Stimulated activated CD8-positive, alpha-beta memory T cell treated with anti-CD3 and anti-CD28 coated beads, Interleukin-12 subunit alpha, Interleukin-12 subunit beta, amount 100 ng/mL, for 1 hour (primary cell): ENCODE measurements at places on chromosomes 7 and 10.

DNA sequence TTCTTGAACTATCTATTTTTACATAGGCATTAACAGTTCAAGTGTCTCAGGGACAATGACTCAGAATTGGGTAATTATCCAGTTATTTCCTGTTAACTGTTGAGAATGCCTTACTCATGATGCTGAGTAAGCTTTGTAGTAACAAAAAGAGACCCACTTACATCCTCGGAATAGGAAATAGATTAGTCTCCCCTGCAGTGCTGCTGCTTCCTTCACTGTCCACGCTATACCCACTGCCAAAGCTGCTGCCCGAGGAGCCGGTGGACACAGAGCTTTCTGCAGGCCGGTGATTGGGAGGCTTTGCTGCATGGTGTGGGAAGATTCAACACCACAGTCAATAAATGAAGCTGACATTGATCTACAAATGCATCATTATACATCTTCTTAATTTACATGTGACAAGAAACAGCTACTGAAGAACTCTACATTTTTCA is 357.1 kb downstream of the PCLO start:
- no peak for DNase-seq

- no peak for DNase-seq
These were observed 9.3 kb upstream of the PRSS1 start for GRCh38 chr7:142739923-142740492.

GRCh38 chr7:114997487-114998404 is 75.9 kb downstream of the MDFIC start:
- no peak for DNase-seq

GRCh38 chr7:115037128-115037802 is 115.4 kb downstream of the MDFIC start:
- DNase-seq: no peak

DNA sequence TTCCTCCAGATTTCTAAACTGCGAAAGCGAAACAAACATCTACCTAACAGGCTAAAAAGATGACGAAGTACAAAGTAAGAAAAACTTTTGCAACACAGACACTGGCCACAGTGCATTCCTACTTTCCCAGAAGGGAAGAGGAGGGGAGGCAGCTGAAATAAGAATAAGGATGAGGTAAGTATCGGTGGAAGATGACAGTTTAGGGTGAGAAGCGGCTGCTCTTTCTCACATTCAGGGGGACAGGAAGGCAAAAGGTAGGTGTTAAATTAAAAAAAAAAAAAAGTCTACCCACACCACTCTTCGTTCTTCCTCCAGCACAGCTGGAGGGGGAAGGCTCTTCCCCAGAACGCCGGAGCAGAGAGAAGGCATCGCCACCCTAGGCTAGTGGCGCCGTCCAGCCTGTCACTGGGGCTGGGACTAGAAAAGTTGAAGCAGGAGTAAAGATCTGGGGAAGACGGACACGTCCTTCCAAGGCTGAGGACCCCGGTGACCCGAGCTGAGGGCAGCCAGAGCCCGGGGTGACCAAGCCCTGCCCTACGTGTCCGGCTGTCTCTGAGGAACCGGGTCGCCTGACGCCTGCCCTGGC is 846 bp downstream of the DNAJC1 start:
- peak; percentile 15 for DNase-seq

GRCh38 chr7:91320366-91321078 is 56.3 kb downstream of the FZD1 start:
- DNase-seq: no peak

DNA sequence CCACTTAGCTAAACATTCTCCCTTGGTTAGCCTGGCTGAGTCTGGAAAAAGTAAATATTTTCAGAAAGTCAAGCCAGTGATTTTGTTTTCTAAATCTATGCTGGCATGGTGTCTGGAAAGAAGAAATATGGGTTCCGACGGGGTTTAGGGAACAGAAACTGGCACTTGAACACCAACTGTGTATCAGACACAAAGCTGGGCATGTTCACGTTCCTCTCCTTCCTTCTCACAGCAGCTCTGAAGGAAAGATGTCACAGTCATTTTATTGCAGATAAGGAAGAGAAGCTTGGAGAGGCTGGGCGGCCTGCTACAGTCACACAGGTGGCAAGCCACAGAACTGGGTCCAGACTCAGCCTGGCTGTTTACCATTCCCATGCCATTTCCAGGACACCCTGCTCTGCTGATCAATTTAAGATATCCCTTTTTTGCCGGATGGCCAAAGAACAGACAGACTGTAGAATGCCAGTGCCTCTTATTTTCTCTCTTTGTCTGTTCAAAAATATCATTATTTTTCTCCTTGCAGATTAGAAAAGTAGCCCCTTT is 118.8 kb downstream of the HERPUD2 start:
- DNase-seq: no peak

DNA sequence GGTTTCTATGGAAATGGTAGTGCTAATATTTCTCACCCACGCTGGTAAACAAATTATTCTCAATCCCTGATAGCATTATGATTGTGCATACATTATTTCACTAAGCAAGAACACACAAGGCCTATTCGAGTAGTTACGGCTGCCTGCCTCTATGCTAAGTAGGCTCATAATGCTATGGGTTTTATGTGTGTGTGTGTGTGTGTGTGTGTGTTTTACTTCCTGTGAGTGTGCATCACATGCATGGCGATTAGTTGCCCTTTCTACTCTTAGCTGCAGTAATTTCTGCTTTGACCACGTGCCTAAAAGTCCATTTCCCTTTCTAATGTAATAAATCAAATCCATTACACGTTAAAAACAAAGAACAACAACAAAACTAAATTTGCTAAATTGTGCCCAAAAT is 117.0 kb downstream of the CHCHD3 start:
- no peak for DNase-seq

DNA sequence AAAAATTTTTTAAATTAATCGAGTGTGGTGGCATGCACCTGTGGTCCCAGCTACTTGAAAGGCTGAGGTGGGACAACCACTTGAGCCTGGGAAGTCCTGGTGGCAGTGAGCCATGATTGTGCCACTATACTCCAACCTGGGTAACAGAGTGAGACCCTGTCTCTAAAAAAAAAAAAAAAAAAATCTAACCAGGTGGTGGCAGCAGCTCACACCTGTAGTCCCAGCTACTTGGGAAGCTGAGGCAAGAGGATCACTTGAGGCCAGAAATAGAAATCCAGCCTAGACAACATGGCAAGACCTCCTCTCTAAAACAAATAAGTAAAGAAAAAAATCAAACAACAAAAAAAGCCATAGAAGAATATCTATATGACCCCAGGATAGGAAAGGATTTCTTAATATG is 3.6 kb upstream of the MYOF start:
- DNase-seq: no peak

DNA sequence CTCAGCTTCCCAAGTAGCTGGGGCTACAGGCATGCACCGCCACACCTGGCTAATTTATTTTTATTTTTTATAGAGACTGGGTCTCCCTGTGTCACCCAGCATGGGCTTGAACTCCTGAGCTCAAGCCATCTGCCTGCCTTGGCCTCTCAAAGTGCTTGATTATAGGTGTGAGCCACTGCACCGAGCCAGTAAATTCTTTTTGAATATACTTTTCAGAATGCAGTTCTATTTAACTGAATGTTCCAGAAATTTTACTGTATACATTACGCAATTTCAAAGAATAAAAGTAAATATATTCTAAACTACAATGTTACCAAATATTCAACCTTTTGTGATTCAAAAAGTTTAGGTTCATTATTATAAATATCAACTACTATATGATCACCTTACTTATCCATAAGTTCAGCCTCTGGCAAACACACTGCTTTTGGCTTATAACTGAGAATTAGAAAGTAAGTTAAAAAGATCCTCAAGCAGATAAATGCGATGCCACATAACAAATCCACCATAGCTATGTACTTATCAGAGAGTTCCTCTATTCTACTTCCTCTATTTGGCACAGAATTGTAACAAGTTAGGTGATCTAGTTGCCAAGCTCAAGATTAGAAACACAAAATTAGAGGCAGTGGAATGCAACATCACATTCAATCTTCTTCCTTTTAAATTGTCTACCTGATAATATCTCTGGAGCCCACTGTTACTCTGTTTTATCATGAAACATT is 118.2 kb downstream of the ANK3 start:
- DNase-seq: no peak

- no peak for DNase-seq
These were observed 270.0 kb downstream of the USP6NL start for GRCh38 chr10:11341283-11341960.

DNA sequence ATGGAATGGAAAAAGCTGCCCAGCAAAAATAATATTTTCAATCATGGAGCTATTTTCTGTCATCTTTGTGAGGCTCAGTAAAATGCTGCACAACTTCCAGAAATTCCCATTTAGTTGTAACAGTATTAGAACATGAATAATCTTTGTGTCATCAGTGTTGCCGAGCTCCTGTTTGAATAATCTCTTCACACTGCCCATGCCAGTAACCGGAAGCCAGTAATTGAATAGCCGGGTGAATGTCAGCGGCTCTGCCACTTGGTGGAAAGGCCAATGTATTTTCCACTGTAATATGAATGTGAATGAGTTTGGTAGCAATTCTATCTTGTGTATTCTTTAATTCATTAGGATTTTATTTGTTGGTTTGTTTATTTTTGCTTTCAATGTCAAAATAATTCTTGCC is 172.5 kb upstream of the INSYN2A start:
- no peak for DNase-seq

DNA sequence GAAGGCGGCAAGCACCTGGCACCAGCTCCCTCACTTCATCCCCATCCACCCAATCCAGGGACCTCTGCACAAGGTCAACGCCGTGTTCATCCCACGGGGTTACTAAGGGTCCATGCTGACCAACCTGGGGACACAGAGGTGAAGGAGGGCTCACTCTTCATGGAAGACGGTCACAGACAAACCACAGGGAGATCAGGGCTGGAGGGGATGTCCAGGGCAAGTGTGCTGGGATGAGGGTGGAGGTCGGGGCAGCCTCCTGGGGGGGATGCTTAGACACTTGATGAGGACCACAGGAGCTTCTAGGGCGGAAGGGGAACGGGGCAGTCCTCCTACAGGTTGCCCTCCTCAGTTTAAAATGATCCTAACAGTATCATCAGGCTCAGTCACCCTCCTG is 46.7 kb downstream of the FAM53B start:
- no peak for DNase-seq

DNA sequence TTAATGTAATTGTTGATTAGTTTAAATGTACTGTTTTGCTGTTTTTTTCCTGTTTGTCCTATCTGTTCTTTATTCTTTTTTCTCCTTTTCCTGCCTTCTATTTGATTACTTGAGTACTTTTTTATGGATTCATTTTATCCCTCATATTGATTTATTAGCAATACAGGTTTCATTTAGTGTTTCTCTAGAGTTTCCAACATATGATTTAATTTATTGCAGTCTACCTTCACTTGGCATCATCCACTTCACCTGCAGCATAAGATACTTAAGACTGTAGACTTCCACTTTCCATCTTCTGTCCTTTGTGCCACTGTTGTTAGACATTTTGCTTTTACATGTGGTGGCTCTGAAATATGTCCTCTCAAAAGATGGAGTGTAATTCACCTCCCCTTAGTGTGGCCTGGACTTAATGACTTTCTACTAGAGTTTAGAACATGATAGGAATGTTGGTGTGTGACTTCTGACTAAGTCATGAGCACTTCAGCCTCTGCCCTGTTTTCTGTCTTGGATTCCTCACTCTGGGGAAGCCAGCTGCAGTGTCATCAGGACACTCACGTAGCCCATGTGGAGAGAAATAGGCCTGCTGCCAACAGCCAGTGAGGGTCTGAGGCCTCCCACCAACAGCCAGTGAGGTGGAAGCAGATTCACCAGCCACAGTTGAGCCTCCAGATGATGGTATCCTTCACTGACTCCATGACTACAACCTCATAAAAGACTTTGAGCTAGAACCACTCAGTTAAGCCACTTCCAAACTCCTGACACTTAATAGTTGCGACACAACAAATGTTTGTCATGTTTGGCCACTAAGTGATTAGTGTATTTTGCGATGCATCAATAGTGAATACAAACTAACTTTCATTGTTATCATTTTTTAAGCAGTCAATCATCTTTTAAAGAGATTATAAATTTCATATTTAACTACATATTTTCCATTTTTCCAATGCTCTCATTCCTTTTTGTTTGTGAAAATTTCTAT is 643.5 kb upstream of the DPP6 start:
- DNase-seq: no peak

DNA sequence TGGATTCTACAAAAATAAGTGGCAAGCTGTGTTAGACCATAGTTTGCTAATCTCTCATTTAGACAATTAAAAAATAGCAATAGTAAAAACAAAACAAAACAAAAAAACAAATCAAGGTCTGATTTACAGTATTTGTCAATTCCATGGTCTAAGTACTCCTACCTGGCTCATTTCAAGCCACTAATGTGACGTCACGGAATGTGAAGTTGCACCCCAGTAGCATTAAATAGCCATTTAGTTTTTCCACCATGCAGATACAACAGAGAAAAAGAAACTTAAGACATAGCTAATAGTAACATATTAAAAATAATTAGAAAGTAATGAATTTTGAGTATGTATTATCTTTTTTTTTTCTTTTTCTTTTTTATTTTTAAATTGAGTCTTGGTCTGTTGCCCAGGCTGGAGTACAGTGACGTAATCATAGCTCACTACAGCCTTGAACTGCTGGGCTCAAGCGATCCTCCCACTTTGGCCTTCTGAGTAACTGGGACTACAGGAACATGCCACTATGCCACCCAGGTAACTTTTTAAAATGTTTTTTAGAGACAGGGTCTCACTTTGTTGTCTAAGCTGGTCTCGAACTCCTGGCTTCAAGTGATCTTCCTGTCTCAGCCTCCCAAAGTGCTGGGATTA is 101.2 kb downstream of the MKX start:
- no peak for DNase-seq

- DNase-seq: no peak
These were observed 31.6 kb downstream of the ADRA2A start for GRCh38 chr10:111108441-111108840.

DNA sequence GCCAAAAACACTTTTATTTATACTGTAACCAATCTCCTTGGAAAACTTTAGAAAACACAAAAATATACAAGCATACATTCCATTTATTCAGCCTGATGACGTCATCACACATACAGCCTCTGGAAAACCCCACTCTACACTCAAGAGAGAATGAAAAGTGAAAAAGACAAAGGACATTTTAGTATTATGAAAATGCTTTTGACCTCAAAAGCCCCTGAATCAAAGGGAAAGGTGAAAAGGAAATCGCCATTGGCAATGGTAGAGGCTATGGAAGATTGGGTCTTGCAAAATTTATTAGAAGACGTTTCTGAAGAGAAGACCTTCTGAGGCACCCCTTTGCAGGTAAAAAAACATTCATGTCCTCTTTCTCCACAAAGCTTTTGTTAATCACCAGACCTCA is 82.9 kb upstream of the STRIP2 start:
- no peak for DNase-seq
